ENCODE measurements at places on chromosomes 5 and 9.

- DNase-seq = no peak
These were observed 68.9 kb downstream of the SH3RF2 start for GRCh38 chr5:146005264-146005663.

GRCh38 chr9:91071184-91071990 lies 269.8 kb downstream of the SYK start:
- DNase-seq = peak; percentile 68

GRCh38 chr5:134125039-134126015 lies 10.8 kb downstream of the TCF7 start:
- no peak for DNase-seq

- DNase-seq = no peak
These were observed 36.3 kb downstream of the ELL2 start for GRCh38 chr5:95925378-95925744.

- no peak for DNase-seq
These were observed 756 bp downstream of the VAV2 start for GRCh38 chr9:133991214-133991921.

DNA sequence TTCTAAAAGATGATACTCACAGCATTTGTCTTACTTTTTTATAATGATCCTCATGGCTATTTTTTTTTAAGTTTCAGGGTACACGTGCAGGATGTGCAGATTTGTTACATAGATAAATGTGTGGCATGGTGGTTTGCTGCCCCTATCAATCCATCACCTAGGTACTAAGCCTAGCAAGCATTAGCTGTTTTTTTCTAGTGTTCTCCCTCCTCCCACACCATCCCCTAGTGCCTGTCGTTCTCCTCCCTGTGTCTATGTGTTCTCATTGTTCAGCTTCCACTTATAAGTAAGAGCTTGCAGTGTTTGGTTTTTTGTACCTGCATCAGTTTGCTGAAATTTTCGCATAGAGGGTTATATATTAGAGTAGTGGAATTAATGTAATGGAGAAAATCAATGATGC lies 189.1 kb upstream of the CDH12 start:
- DNase-seq = no peak

GRCh38 chr9:130199605-130200004 lies 27.4 kb downstream of the NCS1 start:
- no peak for DNase-seq

DNA sequence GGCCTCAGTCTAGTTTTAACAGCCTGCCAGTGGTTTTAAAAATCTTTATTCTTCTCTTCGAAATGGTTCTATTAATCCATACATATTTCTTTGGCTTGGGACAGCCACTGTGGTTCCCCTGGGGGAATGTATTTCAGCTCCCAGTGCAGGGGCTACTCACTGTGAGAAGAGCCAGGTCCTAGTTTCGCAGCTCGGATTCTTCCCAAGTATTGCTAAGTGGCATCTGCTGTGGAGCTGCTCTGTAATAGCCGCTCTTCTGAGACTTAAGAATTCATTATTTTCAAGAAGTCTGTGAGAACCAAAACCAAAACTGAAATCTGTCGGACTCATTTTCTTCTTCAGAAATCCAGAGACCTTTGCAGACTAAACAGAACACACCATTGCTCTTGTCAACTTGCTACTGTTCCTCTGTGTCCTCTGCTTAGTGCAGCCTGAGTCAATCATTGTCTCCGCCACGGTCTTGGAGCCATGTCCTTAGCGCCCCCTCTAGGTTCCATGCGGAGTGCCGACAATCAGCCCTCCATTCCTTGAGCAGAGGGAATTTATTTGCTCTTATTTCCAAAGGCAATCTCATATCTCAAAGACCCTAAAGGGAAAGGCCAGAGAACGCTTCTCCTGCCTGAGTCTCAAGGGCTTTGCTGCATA lies 478.2 kb downstream of the SPATA31D1 start:
- DNase-seq = no peak

DNA sequence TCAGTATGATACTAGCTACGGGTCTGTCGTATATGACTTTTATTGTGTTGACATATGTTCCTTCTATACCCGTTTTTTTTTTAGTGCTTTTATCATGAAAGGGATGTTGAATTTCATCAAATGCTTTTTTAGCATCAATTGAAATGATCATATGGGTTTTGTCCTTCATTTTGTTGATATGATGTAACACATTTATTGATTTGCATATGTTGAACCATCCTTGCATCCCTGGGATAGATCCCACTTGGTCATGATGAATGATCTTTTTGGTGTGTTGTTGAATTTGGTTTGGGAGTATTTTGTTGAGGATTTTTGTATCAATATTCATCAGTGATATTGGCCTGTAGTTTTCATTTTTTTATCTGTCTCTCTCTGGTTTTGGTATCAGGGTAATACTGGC lies 50.9 kb downstream of the OSMR start:
- no peak for DNase-seq

GRCh38 chr9:135827301-135827700 lies 80.0 kb downstream of the CAMSAP1 start:
- no peak for DNase-seq

DNA sequence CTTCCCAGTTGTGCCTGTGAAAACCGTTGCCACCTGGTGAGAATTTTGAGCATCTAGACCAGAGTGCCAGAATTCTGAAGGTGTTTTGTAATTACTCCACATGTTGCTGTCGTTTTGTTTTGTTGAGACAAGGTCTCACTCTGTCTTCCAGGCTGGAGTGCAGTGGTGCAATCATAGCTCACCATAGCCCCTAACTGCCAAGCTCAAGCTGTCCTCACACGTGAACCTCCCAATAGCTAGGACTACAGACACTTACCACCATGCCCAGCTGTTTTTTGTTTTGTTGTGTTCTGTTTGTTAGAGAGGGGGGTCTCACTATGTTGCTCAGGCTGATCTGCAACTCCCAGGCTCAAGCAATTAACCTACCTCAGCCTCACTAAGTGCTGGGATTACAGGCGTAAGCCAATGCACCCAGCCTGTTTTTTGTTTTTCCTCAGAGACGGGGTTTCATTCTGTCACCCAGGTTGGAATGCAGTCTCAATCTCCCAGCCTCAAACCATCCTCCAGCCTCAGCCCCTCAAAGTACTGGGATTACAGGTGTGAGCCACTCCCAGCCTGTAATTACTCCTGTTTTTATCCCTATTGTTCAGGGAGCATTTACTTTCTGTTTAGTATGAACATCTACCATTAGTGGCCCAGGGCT lies 121.1 kb upstream of the DMRT1 start:
- DNase-seq = no peak

- no peak for DNase-seq
These were observed 1.6 kb downstream of the HSPA4 start for GRCh38 chr5:133053448-133053847.

- no peak for DNase-seq
These were observed 592.4 kb downstream of the KIF4B start for GRCh38 chr5:155605920-155606319.

DNA sequence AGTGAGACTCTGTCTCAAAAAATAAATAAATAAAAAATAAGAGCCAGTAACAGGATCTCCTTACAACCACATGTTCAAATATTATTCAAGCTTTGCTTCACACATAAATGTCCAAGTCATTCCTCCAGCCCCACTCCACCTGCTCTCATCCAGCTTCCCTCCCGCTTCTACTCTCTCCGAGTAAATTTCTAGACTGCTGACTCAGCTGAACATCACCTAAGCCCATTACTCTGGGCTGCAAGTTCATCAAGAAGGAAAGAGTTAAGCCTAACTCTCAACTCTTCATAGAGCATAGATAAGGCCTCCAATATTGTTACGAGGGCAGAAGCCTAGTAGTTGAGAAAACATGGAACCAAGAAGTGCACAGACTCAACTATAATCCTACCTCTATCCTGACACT lies 300.2 kb downstream of the FBXL17 start:
- no peak for DNase-seq

DNA sequence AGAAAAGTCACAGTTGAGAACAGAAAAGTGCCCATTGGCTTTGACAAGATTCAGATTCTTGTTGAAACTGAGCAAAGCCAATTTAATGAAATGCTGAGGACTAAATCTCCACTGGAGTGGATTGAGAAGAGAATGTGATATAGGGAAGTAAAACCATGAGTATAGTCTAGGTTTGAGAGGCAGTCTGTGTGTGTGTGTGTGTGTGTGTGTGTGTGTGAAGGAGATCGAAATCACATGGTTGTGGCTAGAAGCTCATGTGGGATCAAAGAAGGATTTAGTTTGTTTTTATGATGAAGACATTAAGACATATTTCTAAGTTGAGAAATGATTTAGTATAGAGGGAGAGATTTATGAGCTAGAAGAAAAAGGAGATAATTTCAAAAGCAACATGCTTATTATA lies 275.7 kb upstream of the DAB2 start:
- DNase-seq = no peak

DNA sequence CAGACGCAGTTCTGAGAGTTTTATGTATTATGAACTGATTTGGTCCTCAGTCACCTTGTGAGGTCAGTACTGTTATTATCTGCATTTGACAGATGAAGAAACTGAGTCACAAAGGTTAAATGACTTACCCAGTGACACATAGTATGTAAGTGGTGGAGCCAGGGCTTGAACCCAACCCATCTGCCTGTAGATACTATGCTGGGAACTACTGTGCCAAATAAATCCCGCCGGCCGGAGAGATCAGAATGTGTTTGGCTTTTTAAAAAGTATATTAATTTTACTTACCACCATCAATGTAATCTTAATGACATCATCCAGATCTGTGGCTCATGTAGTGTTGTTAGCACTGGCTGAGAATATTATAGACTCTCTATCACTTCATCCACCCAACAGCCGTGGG lies 80.8 kb downstream of the ZNF618 start:
- no peak for DNase-seq

GRCh38 chr5:77945874-77946273 lies 169.7 kb upstream of the TBCA start:
- DNase-seq = no peak

DNA sequence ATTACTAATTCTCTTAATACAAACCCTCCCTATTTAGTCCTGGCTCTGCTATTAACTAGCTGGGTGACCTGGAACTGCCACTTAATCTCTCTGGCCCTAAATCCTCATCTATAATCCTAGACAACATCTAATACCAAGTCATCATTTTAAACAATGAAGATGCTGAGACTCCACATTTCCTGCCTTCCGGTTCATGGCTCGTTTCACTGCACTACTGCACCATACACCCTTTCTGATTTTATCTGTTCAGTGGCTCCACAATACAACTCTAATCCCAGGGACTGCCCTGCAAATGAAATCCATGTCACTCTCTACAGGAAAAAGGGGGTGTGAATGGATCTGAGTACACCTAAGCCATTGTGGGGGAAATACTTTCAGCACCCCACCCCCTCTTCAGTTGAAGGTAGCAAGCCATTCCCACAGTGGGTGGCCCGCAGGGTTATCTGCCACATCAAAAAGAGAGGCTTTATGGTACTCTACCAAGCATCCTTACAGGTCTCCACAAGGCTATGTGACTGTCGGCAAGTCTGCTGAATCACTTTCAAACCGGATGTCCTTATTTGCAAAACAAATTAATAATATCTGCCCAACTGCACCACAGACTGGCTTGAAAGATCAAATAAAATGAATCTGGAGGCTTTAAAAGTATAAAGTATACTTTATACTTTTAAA lies 89.5 kb downstream of the EPB41L4A start:
- no peak for DNase-seq

- no peak for DNase-seq
These were observed 424.0 kb upstream of the CCNH start for GRCh38 chr5:87836696-87837095.

GRCh38 chr5:65329266-65329665 lies 152.5 kb downstream of the ADAMTS6 start:
- no peak for DNase-seq

- no peak for DNase-seq
These were observed 80.0 kb upstream of the TUT7 start for GRCh38 chr9:86434039-86434726.

- no peak for DNase-seq
These were observed 105.7 kb upstream of the HAND1 start for GRCh38 chr5:154583671-154584177.

GRCh38 chr9:125568621-125569020 lies 138.4 kb downstream of the MAPKAP1 start:
- DNase-seq = no peak

DNA sequence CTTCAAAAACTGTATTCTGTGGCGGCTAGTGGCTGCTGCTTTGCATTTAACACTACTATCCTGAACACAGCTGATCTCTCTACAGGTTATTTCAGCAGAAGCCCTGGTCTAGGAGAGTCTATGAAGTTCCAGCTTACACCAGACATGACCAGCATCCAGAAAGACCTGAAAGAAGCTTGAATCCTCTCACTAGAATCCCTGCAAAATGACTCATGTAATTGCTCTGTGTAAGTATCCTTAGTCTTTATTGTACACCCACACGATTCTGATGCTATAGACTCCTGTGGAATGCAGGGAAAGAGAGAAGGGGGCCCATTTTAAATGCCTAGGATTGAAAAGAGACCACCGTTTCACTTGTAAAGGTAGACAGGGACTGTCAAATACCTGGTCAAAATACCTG lies 859 bp upstream of the GRIA1 start:
- no peak for DNase-seq

DNA sequence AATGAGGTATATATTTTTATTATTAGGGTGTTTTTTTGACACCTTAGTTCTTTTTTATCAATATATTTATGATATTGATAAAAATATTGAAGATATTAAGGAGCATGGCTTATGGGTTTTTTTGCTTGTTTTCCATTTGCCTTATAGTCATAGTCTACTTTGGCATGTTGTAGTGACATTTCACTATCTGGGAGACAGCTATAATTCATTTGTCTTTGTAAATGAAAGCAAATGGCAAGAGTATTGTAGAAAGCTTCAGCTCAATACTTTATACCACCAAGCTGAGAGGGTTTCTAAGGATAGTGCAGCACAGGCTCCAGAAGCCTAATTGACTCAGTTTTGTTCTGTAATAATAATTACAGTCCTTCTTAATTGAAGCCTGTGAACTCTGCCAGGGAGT lies 1182.3 kb downstream of the EFNA5 start:
- DNase-seq = no peak

- DNase-seq = no peak
These were observed 212.9 kb downstream of the ARRDC3 start for GRCh38 chr5:91170266-91170665.

DNA sequence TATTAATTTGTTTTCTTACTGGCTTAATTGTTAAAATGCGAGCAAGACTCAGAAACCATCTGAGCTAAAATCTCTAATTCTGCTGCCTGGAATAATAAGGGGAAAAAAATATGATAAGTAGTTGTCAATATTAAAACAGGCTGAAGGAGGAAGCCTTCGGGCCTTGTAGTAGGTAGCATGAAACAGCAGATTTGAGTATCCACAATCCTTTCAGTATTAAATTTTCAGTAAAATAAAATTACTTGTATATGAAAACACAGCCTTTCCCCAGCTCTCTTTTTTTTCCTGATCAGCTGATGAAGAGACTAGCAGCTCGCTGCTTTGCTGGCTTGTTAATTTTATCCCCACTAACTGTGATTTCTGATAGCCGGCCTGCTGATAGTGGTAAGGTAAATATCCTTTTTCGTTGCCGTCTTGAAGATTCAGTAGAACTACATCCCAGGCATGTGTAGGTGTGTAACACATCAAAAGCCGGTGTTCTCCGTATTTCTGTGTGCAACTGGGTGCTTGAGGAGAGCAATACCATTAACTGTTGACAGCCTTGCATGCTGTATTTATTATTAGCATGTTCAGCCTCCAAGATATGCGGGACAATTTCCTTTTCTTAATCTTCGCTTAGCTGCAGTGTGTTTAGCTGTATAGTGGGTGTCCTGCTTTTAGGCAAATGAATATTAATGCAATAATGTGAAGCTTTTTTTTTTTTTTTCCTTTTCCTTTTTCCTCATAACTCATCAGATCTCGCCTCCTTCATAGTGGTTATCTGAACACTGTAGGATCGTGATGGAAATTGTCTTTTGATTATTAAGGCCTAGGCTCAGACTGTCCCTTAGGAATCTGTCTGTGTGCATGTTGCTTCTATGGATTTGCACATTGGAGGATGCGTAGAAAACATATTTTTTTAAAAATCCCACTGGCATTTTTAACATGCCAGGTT lies 144.6 kb downstream of the SMARCA2 start:
- no peak for DNase-seq
